ENCODE measurements at places on chromosomes 7 and 10.

- no peak for DNase-seq
These were observed 160.5 kb upstream of the PRSS58 start for GRCh38 chr7:142418326-142418725.

- no peak for DNase-seq
These were observed 5.5 kb downstream of the ACTA2 start for GRCh38 chr10:88946965-88947590.

GRCh38 chr7:22610951-22611757 lies 111.2 kb upstream of the STEAP1B start:
- no peak for DNase-seq

DNA sequence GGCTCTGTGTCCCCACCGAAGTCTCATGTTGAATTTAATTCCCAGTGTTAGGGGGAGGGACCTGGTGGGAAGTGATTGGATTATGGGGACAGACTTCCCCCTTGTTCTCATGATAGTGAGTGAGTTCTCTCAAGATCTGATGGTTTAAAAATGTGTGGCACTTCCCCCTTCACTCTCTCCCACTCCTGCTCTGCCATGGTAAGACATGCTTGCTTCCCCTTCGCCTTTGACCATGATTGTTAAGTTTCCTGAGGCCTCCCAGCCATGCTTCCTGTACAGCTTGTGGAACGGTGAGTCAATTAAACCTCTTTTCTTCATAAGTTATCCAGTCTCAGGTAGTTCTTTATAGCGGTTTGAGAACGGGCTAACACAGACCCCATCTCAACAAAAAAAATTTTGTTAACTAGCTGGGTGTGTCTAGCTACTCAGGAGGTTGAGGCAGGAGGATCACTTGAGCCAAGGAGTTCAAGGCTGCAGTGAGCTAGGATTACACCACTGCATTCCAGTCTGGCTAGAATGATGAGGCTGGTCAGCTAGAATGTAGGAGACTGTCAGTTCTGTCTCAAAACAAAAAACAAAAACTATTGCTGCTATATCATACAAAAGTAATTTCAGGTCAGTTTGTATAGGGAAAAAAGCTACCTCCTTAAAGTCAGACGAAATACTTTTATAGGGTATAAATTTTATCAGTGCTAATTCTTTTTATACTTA lies 57.7 kb downstream of the ATAD1 start:
- no peak for DNase-seq

DNA sequence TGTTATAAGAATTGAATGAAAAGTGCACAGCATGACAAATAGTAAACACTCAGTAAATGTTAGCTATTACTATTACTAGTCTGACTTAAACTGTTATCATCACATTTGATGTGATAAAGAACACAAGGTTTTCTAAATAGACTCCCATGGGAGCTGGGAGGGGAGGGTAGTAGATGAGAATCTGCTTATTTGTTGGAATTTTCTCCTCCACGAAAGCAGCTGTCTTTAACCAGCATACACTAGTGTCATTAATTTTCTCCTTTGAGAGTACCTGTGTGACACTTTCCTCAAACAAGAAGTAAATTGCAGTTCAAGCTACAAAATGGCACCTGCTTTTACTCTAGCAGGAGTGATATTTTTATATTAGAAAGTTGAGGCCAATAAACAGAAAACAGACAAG lies 200.1 kb downstream of the SKAP2 start:
- DNase-seq = no peak

GRCh38 chr10:30928742-30929141 lies 102.9 kb downstream of the ZNF438 start:
- no peak for DNase-seq

DNA sequence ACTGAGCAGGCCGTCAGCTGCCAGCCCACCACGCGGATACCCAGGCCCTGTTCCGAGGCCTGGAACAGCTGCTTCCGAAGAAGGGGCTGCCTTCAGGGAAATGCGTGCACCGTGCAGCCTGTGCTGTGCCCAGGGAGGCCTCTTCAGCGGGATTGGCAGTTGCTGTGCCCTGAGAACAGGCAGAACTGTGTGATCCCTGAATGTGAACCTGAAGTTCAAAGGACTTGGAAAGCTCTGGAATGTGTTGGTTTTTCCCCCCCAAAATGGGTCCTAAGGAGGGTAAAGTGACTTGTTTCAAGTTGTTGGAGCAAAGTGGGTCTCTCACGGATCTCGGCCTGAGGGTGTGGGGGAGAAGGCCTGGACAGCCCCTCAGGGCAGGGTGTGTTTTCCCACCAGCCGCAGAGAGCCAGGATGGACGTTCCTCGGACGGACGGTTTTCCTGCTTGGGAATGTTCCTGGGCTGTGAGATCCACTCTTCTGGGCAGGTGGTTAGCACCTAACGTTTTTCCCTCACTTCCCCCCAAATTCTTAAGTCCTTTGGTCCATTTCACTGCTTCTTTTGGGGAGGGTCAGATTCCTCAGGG lies 2.1 kb downstream of the SPRN start:
- DNase-seq = no peak

DNA sequence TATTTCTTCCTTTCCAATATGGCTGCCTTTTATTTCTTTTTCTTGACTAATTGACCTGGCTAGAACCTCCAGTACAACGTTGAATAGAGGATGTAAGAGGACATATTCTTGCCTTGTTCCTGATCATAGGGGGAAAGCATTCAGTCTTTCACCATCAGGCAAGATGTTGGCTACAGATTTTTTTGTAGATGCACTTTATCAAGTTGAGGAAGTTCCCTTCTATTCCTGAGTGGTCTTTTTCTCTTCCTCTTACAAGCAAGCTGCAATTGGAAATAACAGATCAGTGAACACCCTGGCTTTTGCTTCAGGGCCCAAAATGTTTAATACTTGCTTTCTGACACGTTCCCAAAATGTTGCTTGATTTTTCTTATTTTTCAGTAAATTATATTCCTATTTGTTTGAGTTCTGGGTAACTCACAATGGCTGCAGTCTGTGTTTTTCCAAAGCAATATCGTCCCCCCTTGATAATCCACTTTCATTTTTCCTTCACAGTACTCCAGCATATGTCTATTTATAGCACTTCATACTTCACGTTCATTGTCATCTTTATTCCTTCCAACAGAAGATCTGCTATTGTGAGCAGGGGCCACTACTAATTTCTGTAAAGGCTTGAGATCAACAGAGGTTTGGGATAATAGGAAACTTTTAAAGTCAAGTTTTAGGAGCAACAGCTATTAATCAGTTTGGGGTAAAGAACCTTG lies 11.7 kb downstream of the CPEB3 start:
- no peak for DNase-seq

- no peak for DNase-seq
These were observed 1.2 kb downstream of the RBM33 start for GRCh38 chr7:155645662-155646061.

- peak; percentile 34 for DNase-seq
These were observed 53.7 kb upstream of the DPYSL4 start for GRCh38 chr10:132133005-132133404.

DNA sequence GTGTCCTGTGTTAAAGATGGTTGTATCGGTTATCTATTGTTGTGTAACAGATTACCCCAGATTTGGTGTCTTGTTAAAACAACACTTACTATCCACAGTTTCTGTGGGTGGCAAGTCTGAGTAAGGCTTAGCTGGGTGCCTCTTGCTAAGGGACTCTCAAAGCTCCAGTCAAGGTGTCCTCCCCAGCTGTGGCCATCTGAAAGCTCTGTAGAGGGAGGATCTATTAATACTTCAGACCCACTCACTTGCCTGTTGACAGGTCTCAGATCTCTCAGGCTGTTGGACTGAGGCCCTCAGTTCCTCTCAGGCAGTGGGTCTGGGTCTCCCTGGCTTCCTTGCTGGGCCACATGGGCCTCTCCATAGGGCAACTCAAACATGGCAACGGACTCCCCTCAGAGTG lies 19.6 kb downstream of the ARID5B start:
- DNase-seq = no peak

GRCh38 chr7:22895140-22895827 lies 72.6 kb upstream of the TOMM7 start:
- DNase-seq = no peak

- no peak for DNase-seq
These were observed 26.5 kb downstream of the NUP42 start for GRCh38 chr7:23208316-23208715.

- DNase-seq = no peak
These were observed 78.4 kb downstream of the CTBP2 start for GRCh38 chr10:125081931-125082330.

- no peak for DNase-seq
These were observed 119.9 kb downstream of the PLXNA4 start for GRCh38 chr7:132456418-132456817.
